HFFc6 (cell line): ENCODE measurements at places on chromosomes 2 and 18. TPM values are rescaled to one million over a fixed set of nuclear protein-coding genes. Genes with fewer than 3 reads are reported as not detected.

The TNFAIP6 gene
- 0.99 and 2.4 TPM in 2 replicates for total RNA-seq

GRCh38 chr18:3424280-3424890 lies 25.6 kb upstream of the TGIF1 start:
- DNase-seq = no peak

GRCh38 chr2:193336781-193337180 lies 1142.0 kb upstream of the TMEFF2 start:
- DNase-seq = no peak

The ACADL gene
- total RNA-seq = not detected in 2 replicates

The LYPD6B gene
- total RNA-seq = 19.9 to 91.5 TPM (median 72.6 TPM) in 3 replicates

The KHK gene
- total RNA-seq = 0.90 to 2.2 TPM (median 1.3 TPM) in 3 replicates

The ERICH2 gene
- total RNA-seq = not detected in 3 replicates

- DNase-seq = no peak
Measured at GRCh38 chr2:46042207-46042637, 255.0 kb upstream of the EPAS1 start.

DNA sequence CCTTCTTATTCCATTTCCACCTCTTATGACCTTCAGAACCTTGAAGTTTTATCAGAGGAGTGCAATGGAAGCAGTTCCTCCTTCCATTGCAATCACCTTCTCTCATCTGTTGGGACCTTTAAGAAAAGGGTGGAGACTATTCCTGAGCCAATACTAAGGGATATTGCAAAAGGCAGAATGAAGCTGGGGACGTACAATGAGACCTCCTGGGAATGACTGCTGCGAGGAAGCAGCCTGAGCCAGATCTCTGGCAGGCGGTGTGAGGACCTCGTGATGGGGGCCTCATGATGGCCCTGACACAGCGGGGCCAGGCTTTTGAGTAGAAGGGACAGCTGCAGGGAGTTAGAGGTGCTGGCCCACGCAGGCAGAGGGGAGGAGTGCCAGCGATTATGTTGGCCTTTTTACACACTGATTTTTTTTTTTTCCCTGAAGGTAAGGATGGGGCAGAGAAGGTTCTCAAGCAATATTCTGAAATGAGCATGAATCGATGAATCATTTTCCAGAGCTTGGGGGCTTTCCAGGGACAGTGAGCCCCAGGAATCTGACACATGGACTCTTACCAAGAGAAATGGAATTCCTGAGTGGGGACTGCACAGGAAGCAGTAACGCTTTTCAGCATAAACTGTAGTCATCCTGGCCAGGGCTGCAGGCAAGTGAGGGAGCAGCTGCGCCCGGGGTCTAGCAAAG lies 40.0 kb upstream of the LAPTM4A start:
- peak; percentile 93 for DNase-seq

DNA sequence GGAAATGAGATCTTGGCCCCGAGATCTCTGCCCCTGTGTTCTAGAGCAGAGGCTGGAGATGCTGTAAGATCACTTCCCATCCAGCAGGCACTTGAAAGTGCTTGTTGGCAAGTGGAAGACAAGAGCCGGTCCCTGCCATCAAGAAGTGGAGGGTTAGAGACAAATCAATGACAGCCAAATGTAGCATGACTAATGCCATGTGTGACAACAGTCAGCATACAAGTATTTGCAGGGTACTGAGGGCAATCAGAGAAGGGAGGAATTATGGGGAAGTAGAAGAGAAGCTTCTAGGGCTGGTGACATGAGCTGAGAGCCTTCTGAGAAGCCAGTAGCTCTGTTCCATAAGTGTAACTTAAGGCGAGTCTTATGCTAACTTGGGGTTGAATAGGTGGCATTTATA lies 58.6 kb downstream of the TMEM17 start:
- no peak for DNase-seq

DNA sequence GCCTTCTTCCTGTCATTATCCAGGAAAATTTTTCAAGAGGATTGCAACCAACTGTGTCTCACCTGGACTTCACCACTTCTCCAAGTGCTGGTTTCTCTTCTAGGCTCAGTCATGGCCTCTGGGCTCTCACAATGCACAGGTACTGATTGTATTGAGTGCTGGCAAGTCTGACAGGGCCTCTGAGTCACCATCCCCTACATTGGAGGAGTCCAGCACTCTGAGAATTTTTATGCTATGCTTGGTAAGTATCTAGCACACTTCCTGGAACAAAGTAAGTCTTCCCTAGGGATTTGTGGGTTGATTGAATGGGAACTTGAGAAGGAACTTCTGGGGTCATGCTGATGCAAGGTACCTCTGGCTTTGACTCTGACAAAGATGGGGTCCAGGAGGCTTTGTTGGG lies 147.2 kb upstream of the CELF4 start:
- no peak for DNase-seq

The IL36G gene
- not detected in 2 replicates for total RNA-seq

- no peak for DNase-seq
Measured at GRCh38 chr2:187594801-187595200, 40.6 kb upstream of the TFPI start.

GRCh38 chr2:34831096-34831495 lies 1232.0 kb upstream of the FAM98A start:
- DNase-seq = no peak

DNA sequence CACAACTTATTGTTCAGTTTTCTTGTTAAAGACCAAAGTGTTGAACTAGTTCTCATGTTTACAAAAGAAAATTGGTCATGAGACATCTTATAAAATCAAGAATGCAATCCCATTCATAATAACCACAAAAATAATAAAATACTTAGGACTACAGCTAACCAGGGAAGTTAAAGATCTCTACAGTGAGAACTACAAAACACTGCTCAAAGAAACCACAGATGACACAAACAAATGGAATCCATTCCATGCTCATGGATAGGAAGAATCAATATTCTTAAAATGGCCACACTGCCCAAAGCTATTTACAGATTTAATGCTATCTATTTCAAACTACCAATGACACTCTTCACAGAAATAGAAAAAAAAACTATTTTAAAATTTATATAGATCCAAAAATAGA lies 1354.8 kb upstream of the CDH2 start:
- DNase-seq = peak; percentile 28

The SLC19A3 gene
- total RNA-seq = 0.14 TPM in 1 of 3 replicates, not detected in the others

DNA sequence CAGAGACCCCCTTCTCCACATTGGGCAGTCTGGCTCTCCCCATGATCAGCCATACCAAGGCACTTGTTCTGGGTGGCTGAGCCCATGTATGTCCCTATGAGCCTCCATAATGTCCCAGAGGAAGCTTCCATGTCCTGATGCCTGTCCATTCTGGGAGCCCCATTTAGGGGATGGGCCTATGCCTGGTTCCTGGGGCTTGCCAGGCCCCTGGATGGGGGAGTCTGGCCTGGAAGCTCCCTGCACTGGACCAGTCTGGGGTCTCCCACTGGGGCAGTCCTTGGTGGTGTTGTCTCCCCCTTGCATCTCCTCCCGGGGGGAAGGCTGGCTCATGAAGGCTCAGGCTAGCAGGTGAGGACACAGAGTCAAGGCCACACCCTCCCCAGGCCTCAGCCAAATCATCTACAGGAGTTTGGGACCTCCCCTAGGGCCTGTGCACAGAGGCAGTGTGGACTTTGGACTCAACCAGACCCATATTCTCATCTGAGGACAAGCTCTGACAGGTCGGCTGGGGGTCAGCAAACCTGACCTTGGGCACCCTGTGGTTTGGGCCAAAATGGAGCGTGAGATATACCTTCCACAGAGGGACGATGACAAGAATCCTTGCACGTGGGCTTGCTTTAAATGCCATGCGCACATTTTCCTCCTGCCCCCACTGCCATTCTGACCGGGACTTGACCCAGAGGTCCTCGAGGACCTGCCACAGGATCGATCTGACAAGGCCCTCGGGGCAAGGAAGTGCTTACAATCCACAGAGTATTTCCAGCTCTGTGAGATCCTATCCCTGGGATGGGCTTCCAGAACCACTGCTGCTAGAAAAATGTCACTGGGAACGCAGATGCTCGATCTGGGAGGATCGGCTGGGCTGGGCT lies 38.8 kb downstream of the INHBB start:
- DNase-seq = no peak

- no peak for DNase-seq
Measured at GRCh38 chr2:64613276-64613675, 40.4 kb downstream of the SERTAD2 start.

The CHRNG gene
- not detected in 3 replicates for total RNA-seq

DNA sequence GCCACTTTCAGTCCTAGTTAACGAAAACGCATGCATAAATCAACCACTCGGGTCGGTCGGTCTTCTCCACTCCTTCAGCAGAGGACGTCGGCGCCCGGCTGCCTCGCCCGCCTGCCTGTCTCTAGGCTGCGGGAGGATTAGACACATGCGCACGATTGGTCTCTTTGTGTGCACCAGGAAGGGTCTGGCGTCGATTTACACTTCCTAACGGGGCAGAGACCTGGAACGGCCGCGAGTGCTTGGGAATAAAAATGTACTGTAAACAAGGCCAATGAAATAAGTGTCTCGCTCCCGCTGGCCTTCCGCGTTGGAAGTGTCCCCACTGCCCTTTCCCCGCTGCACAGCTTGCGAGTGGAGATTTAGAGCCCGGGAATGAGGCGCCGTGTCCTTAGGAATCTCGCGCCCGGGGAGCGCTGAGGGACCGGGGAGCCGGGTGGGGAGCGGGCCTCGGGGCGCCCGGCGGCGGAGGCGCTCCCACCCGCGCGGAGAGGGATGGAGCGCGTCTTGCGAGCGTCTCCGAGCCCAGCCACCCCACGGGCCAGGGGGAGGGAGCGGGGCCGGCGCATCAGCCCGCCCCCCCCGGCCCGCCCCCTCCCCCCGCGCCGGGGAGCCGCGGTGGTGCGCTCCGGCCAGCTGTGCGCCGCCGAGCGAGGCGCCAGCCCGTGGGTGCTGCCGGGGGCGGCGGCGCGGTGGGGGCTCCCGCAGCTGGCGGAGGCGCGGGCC lies at the start of gene DOK6:
Gene DOK6 (plus strand): TSS at position 636 of the 723 bp plus-strand sequence.
- DNase-seq = no peak

The SEH1L gene
- total RNA-seq = 53.6 and 54.8 TPM in 2 replicates

GRCh38 chr2:44618251-44619023 lies 256.7 kb downstream of the CAMKMT start:
- no peak for DNase-seq

- peak; percentile 17 for DNase-seq
Measured at GRCh38 chr2:54634564-54635511, 88.6 kb upstream of the EML6 start.
